ENCODE measurements at places on chromosomes 1 and 21.

GRCh38 chr21:29182691-29183092 lies 52.2 kb downstream of the MAP3K7CL start:
- no peak for ATAC-seq

- ATAC-seq = peak; percentile 28
These were observed 576 bp downstream of the CCN1 start for GRCh38 chr1:85580872-85581801.

DNA sequence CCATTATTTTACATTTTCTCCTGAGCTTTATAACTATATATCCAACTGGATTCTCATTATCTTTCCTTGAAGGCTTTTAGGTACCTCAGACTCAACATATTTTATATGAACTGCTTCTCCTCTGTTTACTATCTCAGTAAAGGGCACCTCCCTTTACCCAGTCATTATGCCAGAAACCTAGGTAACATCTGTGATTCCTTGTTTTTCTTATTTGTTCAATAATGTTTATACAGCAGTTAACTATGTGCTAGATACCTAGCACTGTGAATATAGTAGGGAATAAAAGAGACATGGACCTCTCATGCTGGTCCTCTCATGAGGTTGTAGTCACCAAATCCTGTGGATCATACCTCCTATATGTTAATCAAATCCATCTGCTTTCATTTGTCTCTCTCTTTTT lies 25.6 kb downstream of the PPP1R12B start:
- ATAC-seq = no peak

GRCh38 chr1:25675729-25676476 lies 59.3 kb downstream of the MAN1C1 start:
- ATAC-seq = no peak

- ATAC-seq = no peak
These were observed 54.1 kb upstream of the POFUT2 start for GRCh38 chr21:45341779-45342178.

GRCh38 chr1:42052072-42052699 lies 101.0 kb upstream of the GUCA2B start:
- ATAC-seq = no peak

GRCh38 chr1:58816747-58817221 lies 32.9 kb upstream of the JUN start:
- ATAC-seq = no peak

GRCh38 chr1:175499595-175500382 lies 243.6 kb downstream of the TNR start:
- ATAC-seq = no peak

DNA sequence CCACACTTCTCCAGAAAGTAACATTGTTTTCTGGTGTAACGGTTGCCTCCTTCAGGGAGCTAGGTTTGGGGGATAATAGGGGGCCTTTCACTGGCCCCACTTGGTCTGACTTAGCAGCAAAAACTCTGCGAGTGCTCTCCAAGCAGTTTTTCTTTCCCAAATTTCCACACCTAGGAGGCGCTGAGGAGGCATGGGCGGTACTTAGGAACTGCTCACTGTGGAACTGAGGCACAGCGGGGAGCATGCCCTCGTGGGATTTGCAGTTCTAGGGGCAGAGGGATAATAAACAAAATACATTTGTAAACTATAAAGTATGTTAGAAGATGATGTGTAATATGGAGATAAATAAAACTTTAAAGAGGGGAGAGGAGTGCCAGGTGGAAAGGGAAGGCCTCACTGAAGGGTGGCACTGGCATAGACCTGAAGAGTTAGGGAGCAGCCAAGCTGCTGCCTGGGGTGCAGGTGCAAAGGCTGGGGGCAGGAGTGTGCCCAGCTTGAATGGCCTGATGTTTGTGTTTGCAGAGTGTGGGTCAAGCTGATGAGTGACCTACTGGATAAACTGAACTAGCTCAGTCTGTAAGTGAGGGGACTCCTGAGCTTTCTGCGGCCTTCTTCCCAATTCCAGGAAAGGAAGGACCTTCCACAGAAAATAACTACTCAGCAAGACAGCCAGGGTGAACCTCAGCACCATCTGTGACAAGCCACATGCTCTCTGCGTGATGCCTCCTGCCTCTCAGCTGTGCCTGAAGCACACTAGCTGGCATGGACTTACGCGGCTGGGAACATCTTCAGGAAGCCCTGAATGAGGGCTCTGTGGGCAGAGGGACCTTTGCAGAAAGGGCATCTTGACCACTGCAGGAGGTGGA lies 1.9 kb downstream of the EPHX1 start:
- no peak for ATAC-seq

GRCh38 chr1:201719812-201720521 lies 109.0 kb upstream of the IPO9 start:
- ATAC-seq = peak; percentile 90

DNA sequence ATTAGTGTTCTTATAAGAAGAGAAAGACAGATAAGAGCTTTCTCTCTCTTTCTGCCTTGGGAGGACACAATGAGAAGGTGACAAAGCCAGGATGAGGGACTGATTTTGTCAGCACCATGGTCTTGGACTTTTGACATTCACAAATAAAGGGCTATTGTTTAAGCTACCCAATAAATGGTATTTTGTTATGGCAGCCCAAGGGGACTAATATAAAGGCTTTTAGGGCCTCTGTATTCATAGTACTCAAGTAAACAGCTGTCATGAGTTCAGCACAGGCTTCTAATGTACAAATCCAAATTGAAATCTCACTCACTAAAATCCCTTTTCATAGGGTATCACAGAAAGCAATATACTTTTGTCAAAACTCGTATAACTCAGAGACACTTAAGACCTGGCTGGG lies 242.7 kb downstream of the FAF1 start:
- ATAC-seq = no peak

DNA sequence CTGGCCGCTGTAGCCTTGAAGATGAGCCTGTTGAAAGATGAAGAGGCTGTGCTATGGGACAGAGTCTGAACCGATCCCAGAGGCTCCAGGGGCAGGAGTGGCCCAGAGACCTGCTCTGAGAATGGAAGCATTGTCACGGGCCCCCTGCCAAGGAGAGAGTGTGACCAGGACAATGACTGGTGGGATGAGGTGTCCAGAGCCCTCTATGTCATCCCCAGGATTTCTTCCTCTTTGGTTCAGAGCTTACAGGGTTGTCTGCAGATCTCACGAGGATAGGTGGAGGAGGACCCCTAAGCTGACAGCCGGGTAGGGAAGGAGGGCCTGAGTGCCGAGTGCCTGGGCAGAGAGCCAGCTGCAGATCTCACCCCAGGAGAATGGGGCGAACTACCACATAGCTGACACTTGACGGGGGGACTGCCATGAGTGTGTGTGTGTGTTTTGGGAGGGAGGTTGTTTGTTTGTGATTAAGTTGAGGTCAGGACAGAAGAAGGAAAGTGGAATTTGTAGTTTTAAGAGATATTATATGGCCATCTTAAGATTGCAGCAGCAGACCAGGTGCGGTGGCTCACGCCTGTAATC lies 25.4 kb downstream of the PIK3CD start:
- ATAC-seq = no peak

GRCh38 chr21:32764186-32764585 lies 7.4 kb downstream of the PAXBP1 start:
- ATAC-seq = no peak

DNA sequence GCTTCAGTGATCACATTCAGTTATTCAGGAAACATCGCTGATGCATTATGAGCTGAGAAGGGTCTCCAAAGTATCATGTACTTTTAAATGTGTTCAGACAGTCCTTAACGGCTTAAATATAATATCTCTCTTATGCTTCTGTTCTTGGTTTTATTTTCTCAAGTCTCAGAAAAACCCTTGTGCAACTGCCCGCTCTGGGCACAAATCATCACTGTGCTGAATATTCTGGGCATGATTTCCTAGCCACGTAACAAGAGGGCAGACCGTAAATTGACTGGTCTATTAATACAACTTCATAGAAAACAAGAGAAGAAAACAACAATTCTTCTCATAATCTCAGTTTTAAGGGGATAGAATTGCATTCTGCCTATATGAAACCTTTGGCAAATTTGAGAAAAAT lies 96.5 kb upstream of the EXO1 start:
- ATAC-seq = no peak

DNA sequence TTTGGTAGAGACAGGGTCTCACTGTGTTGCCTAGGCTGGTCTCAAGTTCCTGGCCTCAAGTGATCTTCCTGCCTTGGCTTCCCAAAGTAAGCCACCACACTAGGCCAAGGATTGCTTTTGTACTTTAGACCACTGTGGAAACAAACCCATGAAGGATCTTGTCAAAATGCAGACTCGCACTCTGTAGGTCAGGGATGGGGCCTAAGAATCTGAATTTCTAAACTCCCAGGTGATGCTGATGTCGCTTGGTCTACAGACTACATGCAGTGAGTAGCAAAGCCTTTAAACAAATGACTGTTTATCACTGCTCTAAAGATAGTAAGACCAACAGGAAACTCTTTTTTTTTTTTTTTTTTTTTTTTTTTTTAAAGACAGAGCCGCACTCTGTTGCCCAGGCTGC lies 54.1 kb upstream of the MUTYH start:
- ATAC-seq = no peak

GRCh38 chr1:1942753-1943656 lies 23.9 kb upstream of the TMEM52 start:
- ATAC-seq = no peak

DNA sequence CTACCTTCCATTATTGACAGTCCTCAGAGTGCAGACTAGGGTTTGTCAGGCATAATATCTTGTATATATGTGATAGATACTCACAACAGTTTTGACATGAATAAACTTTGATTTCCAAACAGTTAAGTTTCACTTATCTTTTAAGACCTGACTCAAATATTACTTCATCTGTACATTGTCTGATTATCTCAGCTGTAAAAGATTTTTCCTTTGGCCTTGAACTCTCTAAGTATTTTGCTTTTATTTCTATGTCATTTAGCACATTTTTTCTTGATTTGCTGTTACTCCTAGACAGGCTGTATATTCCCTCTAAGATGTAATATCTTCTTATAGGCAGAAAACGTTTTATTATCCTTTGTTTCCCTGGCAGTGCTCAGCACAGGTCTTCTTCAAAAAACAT lies 65.6 kb upstream of the DMRTA2 start:
- no peak for ATAC-seq

GRCh38 chr1:83790446-83790845 lies 208.5 kb downstream of the TTLL7 start:
- no peak for ATAC-seq

DNA sequence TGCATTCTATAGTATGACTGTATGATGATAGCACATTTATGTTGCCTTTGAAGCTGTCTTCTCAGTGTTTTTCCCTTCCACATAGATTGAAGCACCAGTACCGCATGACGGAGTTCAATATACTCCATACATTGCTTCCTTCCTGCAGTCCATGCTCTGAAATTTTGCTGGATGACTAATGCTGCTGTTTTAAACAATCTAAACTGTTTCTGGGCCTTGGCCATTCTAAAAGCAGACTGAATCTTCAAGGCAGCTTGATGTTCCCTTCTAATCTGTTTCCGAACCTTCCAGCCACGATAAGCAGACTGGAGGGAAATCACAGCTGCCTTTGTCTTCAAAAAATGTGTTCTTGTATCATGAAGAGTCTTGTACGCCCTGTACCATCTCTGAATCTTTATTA lies 36.2 kb upstream of the F13B start:
- no peak for ATAC-seq

GRCh38 chr21:17270229-17270628 lies 242.6 kb upstream of the CXADR start:
- ATAC-seq = peak; percentile 66

- peak; percentile 44 for ATAC-seq
These were observed 96.3 kb downstream of the BCAR3 start for GRCh38 chr1:93585059-93585966.

- ATAC-seq = no peak
These were observed 233.1 kb downstream of the SLC45A1 start for GRCh38 chr1:8551057-8551456.

Measured in gastroesophageal sphincter (tissue), 4 donors.